Substantia nigra (tissue), 51 donors: ENCODE measurements at places on chromosomes 13 and 19.

- no peak for DNase-seq
These were observed 6.6 kb upstream of the ZNF492 start for GRCh38 chr19:22627526-22627925.

DNA sequence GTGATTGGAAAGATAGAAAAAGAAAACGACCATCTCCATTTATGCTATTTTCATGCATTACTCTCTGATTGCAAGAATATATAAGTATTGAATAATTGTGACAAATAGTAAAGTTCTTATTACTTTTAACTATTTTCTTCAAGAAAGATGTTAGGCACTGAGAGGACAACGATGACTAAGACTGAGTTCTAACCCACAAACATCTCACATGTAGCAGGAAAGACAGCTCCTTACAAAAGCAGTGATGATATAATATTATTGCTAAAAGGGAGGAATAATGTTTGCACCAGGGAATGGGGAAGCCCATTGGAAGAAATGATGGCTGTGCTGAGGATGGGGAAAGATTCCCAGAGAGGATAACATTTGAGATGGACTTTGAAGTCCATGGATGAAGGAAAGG is 22.6 kb downstream of the RXFP2 start:
- DNase-seq = no peak

- no peak for DNase-seq
These were observed 4.4 kb downstream of the GPR4 start for GRCh38 chr19:45597425-45598111.

GRCh38 chr19:2887391-2887914 is 13.3 kb upstream of the ZNF57 start:
- DNase-seq = no peak

DNA sequence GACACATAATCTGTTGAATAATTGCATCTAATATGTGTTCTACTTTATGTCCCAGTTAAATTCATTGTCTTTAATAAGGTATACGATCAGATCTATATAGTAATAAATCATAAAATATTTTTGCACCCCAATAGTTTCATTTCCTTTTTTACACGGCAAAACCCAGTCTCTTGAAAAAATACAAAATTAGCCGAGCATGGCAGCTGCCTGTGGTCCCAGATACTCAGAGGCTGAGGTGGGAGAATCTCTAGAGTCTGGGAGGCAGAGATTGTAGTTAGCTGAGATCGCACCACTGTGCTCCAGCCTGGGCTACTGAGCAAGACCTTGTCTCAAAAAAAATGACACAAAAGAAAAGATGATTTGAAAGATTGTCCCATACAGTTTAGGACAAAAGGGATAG is 52.3 kb upstream of the PARP4 start:
- no peak for DNase-seq

DNA sequence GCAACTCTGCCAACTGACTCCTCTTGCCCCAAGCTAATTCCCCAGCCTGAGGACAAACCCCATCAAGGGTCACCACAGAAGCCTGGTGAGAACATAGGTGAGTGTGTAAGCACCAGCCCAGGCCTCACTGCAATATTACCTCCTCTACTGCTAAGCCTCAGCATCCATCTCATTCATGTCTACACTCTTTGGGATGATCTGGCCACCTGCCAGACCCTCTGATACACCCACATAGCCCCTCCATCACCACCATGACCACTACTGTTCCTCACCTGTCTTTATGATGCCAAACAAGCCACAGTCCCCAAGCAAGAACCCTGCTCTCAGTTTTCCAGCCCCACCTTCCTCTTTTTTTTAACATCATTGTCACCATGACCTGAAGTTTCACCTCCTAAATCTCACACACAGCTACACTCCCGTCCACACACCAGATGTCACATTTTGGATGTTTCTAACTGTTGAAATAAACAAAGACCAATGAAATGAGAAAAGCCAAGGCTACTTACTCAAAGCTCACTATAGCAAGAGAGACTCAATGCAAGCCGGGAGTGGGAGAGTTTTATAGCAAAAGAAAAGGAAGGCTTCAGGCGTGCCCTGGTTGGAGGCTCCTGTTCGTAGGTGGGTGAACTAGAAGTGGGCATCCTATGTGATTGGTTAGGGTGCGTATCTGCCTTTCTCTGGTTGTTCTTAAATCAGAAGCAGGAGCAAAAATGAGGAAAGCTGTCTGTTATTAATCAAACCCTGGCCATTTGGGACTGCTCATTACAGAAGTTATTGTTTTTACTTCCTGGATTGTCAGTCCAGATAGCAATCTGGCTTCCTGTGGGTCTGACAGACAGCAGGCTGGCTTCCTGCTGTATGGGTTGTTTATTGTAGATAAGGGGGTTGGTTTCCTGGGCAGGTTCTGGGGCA is 2.0 kb downstream of the ZNF792 start:
- no peak for DNase-seq

DNA sequence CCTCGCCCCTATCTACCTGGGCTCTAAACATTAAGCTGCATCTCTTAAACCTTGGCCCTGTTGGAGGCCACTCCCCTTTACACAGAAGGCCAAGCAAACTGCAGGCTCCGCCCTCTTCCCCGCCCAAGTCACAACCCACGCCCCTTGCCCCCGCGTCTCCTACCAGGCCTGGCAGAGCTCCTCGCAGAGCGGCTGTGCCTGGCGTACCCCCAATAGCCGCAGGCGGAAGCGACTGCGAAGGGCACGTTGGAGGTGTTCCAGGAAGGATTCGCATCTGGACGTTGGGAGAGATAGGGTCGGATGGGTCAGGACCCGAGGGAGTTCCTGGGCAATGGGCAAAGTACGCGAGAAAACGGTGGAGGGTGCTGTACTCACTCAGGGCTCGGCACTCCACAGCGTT is 5.9 kb downstream of the RTBDN start:
- DNase-seq = no peak
